Right lobe of liver (tissue), 6 donors: ENCODE measurements at places on chromosomes 13 and 19. TPM values are rescaled to one million over a fixed set of nuclear protein-coding genes. Genes with fewer than 3 reads are reported as not detected.

DNA sequence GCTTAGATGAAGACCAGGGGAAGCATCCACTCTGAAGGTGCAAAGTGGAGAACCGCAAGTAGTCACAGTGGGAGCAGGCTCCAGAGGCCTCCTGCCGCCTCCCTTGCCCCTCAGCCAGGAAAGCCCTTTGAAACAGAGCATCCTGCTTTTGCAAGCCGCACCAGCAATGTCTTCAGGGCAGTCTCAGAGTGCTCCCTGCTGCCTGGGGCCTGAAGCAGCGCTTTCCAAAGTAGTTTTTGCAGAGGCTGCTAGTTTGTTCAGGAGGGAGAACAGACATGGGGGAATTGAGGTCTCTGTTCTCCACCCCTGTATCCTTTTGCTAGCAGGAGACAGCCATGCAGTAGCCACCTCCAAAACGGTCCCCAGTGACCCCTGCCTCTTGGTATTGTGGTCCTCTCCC is 15.8 kb upstream of the POP4 start:
- no peaks in the 10 kb centered on the region for H3K36me3 ChIP-seq
- DNase-seq = no peak
- H3K4me3 ChIP-seq = no peak overlapping the region
- H3K27ac ChIP-seq = no peak overlapping the region
- H3K27me3 ChIP-seq = no peaks in the 10 kb centered on the region

GRCh38 chr13:73416093-73416492 is 357.3 kb downstream of the KLF5 start:
- no peaks in the 10 kb centered on the region for H3K4me1 ChIP-seq
- H3K4me3 ChIP-seq = no peak overlapping the region
- H3K27ac ChIP-seq = no peak overlapping the region

DNA sequence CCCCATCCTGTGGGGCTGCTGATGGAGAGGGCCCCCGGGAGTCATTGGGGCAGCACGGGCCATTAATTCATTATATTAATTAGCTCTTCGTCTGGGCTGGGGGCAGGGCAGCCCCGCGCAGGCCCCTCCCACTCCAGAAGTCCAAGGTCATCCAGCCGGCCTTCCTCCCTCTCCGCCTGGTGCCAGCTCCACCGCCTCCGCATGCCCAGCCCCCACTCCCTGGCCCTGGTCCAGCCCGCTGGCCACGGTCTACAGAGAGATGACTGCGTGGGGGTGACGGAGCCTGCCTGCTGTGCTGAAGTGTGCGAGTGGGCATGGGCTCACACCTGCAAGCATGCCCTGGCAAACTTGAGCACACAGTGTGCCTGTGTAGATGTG is 8.8 kb downstream of the IGLON5 start:
- no peaks in the 10 kb centered on the region for H3K4me1 ChIP-seq
- no peak overlapping the region for H3K27ac ChIP-seq
- DNase-seq = no peak
- no peaks in the 10 kb centered on the region for H3K27me3 ChIP-seq
- no peak overlapping the region for H3K4me3 ChIP-seq

GRCh38 chr19:46764817-46765291 is 18.6 kb upstream of the STRN4 start:
- H3K27me3 ChIP-seq = no peaks in the 10 kb centered on the region
- no peak overlapping the region for H3K27ac ChIP-seq
- H3K4me3 ChIP-seq = no peak overlapping the region
- no peak for DNase-seq

DNA sequence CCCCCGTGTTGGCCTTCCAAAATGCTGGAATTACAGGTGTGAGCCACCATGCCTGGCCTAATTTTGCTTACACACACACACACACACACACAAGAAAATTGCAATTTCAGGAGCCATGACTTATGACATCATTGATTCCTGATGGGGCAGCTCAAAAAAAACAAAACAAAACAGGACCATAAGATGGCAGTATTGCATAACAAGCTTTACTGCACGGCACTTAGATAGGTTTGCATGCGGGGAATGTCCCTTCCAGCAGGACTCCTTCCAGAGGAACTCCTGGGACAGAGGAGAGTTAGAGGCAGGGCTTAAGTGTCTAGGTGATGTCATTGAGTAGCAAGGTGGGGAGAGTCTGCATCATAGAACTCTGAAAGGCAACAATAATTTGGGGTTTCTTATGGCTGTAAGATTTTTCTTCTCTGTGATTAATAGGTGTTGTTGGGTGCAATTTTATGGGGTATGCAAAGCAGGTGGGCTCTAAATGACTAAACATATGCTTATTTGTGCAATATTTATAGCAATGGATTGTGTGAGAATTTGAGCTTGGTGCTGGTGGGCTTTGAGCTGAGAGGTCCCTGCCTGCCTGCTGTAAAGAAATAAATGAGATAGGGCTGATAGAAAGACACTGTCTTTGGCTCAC is 9.0 kb upstream of the ACSBG2 start:
- no peaks in the 10 kb centered on the region for H3K27me3 ChIP-seq
- no peak overlapping the region for H3K4me3 ChIP-seq
- H3K4me1 ChIP-seq = no peaks in the 10 kb centered on the region
- DNase-seq = no peak
- no peak overlapping the region for H3K27ac ChIP-seq

DNA sequence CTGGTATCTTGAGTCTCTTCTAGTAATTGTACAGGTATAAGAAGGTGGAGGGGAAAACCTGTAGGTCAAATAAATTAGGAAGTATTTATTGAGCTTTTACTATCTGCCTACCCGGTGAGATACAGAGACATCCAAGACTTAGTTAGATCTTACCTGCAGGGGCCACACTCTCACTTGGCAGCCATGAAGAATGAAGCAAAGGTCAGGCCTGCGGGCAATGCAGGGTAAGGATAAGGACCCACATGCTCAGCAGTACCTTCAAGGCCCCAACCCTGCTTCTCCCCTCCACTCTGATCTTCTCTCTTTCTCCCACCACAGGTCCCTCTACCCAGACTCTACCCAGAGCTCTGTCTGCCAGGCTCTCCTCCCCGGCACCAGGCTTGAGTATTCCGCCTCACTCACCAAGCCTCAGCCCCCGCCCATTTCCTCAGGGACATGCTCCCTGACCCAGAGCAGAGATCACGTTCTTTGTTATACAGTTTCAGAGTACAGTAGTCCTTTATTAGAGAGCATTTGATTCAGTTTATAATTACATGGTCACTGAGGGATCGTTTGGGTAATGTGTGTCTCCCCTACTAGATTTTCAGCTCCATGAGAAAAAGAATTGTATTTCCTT is 18.9 kb upstream of the CLDN10 start:
- no peak for DNase-seq
- H3K27me3 ChIP-seq = no peaks in the 10 kb centered on the region
- no peak overlapping the region for H3K27ac ChIP-seq
- H3K4me3 ChIP-seq = no peak overlapping the region
- no peaks in the 10 kb centered on the region for H3K4me1 ChIP-seq

GRCh38 chr19:49427855-49428546 is 2.8 kb downstream of the GFY start:
- H3K4me1 ChIP-seq = no peaks in the 10 kb centered on the region
- H3K4me3 ChIP-seq = no peak overlapping the region
- DNase-seq = no peak
- H3K36me3 ChIP-seq = no peaks in the 10 kb centered on the region

The SLC1A6 gene
- total RNA-seq = not detected

The NRTN gene
- total RNA-seq = 9.3 TPM

The C19orf33 gene
- not detected for total RNA-seq

The ZSCAN18 gene
- 6.3 TPM for total RNA-seq

The NDUFA13 gene
- total RNA-seq = 161 TPM

The ZFP82 gene
- total RNA-seq = 0.53 TPM
